ENCODE measurements at places on chromosomes 3 and 15.

DNA sequence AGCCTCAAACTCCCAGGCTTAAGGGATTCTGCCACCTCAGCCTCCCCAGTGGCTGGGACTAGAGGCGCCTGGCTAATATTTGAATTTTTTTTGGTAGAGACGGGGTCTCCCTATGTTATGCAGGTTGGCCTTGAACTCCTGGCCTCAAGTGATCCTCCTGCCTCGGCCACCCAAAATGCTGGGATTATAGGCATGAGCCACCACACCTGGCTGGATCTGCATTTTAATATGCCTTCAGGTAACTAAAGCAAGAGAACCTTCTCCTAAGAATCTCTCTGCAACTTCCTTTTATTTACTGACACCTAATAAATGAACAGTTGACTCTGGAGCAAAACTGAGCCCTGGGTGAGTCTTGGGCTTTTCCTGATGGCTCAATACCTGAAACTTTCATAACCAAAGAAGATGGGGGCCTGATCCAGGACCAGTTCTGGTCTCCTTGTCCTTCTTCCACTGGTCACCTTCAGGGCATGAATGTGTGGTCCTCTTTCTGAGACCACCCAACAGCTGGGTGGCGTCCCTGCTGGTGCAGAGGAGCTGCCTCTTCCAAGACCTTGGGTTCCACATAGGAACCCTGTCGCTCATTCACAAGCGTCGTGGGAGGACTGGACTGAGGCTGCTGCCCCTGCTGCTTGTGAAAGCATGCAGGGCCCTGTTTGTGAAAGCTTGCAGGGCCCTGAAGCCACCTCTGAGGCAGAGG lies 28.2 kb downstream of the CCR9 start:
- no peak for DNase-seq

DNA sequence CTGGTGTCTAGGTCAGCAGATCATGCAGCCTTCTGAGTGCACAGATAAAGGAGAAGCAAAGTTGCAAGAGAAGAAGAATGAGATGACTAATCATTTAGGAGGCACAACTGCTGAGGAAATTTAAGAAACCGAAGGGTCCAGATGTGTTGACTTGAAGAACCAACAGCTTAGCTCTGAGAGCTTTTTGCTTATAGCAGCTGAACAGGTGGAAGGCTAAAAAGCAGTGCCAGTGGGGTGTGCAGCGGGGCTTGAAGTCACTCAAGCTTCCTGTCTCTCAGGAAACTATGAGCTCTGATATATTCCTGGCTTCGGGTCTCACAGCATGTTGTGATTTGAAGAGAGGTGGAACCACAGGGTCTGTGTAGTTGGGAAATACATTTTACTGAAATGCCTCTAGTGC lies 305.7 kb downstream of the RYR3 start:
- DNase-seq, result no peak

GRCh38 chr3:72150634-72151412 lies 365.9 kb upstream of the PROK2 start:
- no peak for DNase-seq

- no peak for DNase-seq
These were observed 398.0 kb upstream of the CNTN4 start for GRCh38 chr3:1700650-1701049.

- no peak for DNase-seq
These were observed 94.6 kb upstream of the PLXNA1 start for GRCh38 chr3:126888186-126888760.

- DNase-seq, result no peak
These were observed 183.7 kb downstream of the TLE3 start for GRCh38 chr15:69914040-69914439.

- no peak for DNase-seq
These were observed 47.1 kb upstream of the BNIP2 start for GRCh38 chr15:59736181-59736580.

DNA sequence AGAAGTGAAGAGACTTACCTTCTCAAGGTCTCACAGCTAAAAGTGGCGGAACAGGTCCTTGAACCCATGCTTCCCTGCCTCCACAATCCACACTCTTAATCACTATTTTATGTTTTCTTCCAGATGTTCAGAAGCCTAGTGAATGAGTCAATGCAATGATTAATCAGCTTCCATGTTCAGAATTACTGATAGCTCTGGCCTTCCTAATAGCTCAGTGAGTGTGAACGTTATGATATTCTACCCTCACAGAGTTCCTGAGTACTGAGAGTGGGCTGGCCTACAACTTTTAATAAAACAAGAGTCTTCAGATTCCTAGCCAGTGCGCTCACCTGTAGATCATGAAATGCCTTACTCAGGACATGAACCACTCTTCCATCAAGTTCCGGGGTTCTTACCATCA lies 443.0 kb upstream of the ADAMTS9 start:
- DNase-seq, result no peak

DNA sequence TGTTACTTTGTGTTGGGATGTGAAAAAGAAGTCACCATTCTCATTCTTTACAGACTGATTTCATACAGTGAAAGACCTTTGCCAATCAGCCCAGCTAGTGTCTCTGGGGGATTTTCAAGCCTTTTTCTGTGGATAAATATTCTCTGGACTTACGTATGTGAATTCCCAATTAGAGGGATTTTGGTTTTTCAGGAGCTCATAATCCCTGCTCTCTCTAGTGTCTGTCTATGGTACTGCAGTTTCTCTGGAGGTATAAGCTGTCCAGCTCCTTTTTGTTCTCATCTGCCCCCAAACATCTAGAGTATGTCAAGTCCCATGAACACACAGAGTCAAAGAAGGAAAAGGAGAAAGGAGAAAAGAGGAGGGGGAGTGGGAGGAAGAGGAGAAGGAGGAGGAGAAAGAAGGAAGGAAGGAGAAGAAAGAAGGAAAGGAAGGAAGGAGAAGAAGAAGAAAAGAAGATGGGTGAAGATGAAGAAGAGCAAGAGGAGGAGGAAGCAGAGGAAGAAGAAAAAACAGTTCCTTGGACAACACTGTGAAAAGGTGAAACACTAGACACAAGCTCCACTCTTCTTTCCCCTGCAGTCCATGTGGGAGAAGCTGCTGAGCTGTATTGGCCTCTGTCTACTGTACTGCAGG lies 218.6 kb downstream of the GREM1 start:
- DNase-seq, result no peak

DNA sequence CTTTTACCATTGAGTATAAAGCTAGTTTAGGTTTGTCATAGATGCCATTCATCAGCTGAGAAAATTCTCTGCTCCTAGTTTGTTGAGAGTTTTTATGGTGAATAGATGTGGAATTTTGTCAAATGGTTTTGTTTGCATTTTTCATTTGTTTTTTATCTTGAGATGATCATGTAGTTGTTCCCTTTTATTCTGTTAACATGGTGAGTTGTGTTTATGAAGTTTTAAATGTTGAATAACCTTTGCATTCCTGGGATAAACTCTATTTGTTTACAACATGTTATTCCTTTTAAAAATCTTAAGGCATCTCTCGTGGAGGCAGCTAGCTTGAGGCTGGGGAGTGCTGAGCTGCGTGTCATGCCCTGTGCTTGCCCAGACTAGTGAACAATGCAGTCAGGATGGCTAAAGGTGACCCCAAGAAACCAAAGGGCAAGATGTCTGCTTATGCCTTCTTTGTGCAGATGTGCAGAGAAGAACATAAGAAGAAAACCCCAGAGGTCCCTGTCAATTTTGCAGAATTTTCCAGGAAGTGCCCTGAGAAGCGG lies 48.5 kb downstream of the ANAPC13 start:
- no peak for DNase-seq

DNA sequence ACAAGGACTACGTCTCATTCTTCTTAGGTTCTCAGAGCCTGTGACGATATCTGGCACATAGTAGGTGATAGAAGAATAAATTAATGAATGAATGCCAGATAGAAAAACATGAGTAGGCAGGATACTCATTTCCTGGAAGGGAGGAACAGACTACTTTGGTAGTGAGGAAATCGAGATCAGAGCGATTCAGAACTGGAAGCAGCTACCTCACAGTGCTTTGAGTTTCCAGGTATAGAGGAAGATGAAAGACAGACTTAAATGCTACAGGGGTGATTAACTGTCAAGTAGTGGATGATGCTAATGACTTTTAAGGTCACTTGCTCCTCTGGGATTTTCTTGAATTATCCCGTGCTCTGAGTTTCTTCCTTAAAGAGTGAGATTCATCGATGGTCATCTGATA lies 951.5 kb upstream of the CFAP20DC start:
- no peak for DNase-seq
